Activated CD4-positive, alpha-beta T cell treated with anti-CD3 and anti-CD28 coated beads, Interleukin-2, amount 50 U/mL, for 48 hours (primary cell): ENCODE measurements at places on chromosomes 2 and 18.

- no peak for DNase-seq
Measured at GRCh38 chr2:1789610-1790009, 45.3 kb upstream of the PXDN start.

DNA sequence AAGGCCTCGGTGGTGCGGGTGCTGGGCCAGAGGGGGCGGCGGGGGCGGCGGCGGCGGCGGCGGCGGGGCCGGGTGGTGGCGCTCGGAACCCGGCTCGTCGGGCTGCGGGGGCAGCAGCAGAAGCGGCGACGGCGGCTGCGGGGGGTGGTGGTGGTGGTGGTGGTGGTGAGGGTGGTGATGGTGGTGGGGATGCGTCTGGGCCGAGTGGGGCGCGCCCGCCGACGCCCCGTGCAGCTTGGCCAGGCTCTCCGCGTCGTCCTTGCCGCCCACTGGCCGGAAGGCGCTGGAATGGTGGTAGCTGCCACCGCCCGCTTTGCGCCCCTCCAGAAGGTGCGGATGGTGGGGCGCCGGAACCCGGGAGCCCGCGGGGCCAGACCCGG lies 4.4 kb downstream of the SKOR2 start:
- no peak for DNase-seq

DNA sequence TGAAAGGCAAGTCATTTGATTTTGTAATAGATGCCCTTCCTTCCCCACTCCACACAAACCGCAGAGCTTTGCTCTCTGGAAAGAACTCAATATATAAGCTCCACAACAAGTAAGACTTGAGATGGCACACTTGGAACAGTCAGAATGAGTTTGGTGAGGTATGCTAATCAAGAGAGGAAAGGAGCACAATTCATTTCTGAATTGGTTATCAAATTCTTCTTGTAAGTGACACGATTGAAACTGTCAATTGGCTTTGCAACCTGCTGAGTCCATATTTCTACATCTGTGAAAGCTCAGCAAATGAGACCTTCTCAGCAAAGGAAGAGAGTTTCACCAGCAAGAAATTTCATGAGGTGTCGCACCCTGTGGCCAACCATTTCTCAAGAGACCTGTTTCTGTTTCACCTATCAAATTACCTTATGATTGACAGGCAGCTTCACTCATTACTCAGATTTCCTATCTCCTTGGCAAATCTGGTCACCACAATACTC lies 19.1 kb downstream of the CTLA4 start:
- peak; percentile 67 for DNase-seq

DNA sequence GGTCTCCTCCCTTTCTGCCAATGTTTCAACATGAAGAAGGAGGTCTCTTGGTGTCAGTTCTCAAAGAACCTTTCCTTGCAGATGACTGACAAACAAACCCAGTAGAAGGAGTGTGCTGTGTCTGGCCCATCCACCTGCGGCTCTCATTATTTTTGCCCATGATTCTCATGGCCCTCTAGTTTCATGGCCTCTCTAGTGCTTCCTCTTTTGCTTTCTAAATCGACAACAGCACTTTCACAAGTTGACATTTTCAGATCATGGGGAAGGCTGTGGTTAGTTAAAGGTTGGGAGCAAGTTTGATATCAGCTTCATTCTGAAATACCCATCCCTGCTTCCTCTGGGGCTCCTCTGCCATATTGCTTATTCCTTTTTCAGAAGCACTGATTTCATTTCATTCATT lies 805.2 kb downstream of the SLC4A3 start:
- DNase-seq, result no peak

DNA sequence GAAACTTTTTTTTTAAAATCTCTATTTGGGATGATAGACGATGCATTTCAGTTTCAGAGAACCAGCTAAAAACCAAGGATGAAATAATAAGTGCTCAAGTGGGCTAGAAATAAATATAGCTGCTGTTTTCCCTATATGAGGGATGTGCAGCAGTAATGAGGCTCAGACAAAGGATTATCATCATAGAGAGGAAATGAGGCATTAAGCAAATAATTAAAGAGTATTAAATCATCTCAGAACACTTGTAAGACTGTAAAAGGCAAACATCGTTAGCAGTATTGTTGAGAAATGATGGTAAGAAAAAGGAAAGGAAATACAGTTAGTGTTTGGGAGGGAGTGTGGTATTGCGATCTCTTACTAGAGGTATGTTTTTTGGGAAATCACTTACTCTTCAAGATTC lies 233.5 kb downstream of the TGIF1 start:
- DNase-seq, result no peak

GRCh38 chr2:27008678-27009077 lies 24.1 kb upstream of the TMEM214 start:
- DNase-seq, result no peak

GRCh38 chr2:196990788-196991461 lies 64.4 kb upstream of the PGAP1 start:
- no peak for DNase-seq

DNA sequence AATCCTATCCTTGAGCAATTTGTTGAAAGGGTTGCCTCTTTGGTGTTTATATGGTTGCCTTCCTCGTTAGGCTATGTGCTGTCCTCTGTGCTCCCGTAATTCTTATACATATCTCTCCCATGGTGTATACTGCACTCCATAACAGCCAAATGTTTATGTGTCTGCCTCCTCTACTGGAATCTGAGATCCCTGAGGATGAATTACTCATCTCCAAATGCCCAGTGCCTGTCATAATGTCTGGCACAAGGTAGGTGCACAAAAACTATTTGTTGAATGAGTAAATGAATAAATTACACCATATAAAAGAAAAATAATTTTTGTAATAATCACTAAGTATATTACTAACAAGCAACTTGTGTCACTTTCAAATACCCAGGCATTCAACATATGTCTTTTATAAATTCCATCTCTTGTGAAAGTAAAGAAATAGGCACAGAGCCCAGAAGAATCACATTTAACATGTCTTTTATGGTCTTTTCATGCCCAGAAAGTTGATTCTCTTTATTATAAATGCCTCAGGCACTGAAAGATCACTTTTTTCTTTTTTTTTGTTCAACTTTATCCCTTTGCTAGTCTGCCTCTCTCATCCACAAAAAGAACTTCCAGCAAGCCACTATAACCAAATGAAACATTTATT lies 164.9 kb downstream of the CCDC148 start:
- DNase-seq, result no peak
